GM12865 (cell line): ENCODE measurements at places on chromosomes 3 and 15.

GRCh38 chr15:38545179-38545578, 19.4 kb downstream of the RASGRP1 start:
- DNase-seq, result no peak

- no peak for DNase-seq
Measured at GRCh38 chr3:145754605-145755289, 406.2 kb downstream of the PLOD2 start.

DNA sequence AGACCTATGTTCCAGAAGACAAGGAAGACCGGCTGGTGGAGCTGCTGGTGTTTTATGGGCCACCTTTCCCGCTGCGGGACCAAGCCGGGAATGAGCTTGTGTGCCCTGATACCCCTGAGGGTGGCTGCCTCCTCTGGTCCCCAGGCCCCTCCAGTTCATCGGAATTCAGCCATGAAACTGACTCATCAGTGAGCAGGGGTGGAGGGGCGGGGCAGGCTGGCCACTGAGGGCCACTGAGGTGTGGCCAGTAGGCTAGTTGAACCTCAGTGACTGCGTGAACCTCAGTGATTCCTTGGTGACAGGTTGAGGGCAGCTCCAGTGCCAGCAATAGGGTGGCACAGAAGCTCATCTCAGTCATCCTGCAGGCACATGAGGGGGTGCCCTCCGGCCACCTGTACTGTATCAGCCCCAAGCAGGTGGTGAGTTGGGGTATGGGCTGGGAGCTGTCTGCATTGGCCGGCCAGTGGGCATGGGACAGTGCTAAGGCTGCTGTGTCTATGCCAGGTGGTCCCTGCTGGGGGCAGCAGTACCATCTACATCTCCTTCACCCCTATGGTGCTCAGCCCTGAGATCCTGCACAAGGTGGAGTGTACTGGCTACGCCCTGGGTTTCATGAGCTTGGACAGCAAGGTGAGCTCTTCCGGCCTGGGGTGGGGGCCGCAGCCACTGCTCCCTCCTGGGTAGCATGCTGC, 20.3 kb downstream of the ACAA1 start:
- no peak for DNase-seq

- DNase-seq, result peak; percentile 56
Measured at GRCh38 chr3:143977341-143978262, 6.0 kb downstream of the DIPK2A start.

GRCh38 chr3:120741320-120741719, 996 bp downstream of the RABL3 start:
- no peak for DNase-seq

- DNase-seq, result no peak
Measured at GRCh38 chr3:7172996-7173395, 312.1 kb downstream of the GRM7 start.

- no peak for DNase-seq
Measured at GRCh38 chr3:190307164-190307545, 15.1 kb downstream of the CLDN1 start.

DNA sequence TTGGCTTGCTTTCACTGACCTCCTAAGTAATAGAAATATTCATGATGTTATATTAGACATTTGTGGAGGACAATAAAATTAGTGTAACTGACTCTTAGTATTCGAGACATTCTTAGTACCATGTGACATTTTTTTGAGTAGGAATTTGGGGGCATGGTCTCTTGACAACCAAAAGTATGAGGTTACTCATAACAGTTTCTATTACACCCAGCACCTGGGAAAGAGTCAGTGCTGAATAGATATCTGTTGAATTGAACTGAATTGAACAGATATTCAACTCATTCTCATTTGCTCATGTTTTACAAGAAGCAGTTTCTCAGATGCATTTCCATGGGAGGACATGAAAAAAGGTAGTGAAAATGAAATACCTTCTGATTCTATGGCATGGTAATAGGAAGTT, 84.4 kb downstream of the CMSS1 start:
- DNase-seq, result no peak

DNA sequence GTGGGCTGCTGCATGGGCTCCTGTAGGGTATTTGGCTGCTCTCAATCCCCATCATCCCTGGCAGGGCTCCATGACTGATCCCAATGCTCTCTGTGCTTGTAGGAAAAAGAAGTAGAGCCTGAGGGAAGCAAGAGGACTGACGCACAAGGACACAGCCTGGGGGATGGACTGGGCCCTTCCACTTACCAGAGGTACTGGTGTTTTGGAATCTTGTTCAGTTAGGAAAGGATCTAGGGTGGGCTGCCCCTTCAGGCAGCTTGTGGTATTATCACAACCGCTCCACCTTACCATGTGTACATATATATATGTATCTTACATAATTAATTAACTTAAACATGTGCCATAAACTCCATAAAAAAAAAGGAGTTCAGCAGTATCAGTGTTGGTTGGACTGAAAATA, 1.3 kb downstream of the SLC28A2 start:
- peak; percentile 2 for DNase-seq

DNA sequence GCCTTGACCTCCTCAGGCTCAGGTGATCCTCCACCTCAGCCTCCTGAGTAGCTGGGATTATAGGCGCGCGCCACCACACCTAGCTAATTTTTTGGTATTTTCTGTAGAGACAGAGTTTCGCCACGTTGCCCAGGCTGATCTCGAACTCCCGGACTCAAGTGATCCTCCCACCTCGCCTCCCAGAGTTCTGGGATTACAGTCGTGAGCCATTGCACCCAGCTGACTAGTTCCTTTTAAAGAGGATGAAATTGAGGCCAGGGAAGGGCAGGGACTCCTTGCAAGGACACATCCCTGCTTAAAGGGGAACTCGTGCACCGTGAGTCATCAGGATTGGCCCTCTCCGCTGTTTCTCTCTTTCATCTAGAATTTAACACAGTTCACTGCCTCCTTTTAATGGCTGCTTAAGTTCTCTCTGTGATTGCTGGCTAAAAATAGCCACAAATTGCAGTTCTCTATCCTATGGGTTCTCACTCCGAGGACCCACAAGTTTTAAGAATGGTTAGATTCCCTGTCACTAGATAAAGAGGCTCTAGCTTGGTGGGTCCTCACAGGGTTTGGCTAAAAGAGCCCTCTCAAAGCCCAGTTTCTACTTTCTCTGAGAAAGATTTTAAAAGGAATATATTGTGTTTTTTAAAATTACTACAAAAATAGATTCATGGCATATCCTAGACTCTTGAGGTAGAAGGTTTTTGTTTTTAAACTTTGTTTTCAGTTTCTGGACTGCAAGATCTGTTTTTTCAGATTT, 1.4 kb downstream of the CRTAP start:
- peak; percentile 24 for DNase-seq

DNA sequence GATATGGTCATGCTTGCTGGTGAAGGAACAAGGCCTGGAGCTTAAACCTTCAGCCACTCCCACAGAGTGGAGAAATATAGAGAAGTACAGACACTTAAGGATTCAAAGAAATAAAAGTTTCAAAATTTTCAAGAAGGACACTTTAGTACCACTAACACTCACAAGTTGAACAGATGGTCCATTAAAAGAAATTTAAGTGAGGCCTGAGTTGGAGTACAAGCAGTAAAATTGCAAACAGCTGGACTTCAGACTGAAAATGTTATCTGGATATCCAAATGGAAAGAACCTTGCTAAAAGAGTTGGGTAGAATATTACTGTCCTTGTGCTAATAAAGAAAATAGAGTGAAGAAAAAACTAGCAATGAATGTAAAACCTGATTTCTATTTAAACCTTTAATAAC, 397.1 kb upstream of the KCNMB2 start:
- no peak for DNase-seq

DNA sequence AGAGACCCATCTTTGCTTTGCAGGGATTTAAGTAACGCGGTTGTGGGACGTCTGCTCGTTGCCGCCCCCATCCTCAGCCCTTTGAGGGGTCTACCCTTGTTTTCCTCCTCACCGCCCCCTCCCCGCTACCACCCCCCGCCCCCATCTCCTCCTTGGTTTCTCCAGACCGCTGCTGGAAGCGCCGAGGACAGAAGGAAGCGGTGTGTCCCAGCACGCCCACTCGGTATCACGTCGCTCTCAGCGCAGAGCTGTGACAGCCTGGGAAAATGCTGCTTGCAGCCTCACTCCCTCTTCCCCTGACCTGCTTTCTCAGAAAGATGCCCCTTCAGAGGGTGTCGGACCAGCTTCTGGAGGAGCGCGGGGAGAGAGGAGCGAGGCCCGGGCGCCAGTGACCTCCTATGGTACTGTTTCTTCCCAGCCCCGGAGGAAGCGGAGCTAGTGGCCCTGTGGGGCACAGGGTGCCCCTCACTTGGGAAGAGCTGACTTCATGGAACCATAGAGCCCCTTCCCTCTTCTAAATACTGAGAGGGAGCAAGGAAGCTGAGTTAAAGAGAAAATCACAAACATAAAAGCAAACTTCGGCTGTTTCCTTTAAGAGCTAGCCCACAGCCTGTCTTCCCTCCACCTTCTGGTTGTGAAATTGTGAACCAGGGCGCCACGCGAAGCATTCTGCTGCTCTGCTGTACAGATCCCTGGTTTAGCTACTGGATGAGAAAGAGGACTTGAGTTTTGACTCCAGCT, 698 bp downstream of the IL1RAP start:
- peak; percentile 27 for DNase-seq

GRCh38 chr15:29636921-29637320, 185.3 kb downstream of the TJP1 start:
- DNase-seq, result no peak

GRCh38 chr3:40278791-40279190, 30.7 kb upstream of the EIF1B start:
- no peak for DNase-seq

GRCh38 chr3:15478640-15478979, 42.9 kb downstream of the COLQ start:
- DNase-seq, result no peak

DNA sequence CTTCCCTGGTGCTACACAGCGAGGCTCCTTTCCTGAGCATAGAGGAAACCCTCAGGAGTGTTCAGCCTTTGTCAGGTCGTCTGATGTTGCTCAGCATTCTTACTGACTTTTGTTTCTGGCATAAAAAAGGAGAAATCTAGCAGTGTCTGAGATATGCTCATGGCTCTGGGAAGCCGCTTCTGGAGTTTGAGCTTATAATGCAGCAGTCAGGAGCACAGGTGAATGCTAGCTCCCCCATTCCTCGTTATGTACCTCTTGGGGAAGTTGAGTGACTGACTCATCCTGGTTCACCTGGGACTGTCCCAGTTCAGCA, 49.2 kb upstream of the MYZAP start:
- DNase-seq, result no peak

DNA sequence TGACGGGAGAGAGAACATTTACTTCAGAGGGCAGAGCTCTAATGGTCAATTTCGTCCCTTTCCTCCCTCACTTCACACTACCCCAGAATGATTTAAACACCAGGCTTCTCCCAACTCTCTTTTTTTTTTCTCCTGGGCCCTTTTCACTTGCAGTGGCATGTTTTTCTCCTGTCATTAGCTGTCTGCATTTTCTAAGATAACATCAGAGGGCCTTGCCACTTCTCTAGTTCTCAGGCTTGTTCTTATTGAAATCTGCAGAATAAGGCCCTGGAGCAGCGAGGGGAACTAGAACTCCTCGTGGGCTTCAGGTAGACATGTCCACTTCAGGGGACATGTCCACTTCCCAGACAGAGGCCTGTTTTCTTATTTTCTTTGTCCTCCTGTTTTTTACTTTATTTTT, 514.4 kb upstream of the TBL1XR1 start:
- no peak for DNase-seq

DNA sequence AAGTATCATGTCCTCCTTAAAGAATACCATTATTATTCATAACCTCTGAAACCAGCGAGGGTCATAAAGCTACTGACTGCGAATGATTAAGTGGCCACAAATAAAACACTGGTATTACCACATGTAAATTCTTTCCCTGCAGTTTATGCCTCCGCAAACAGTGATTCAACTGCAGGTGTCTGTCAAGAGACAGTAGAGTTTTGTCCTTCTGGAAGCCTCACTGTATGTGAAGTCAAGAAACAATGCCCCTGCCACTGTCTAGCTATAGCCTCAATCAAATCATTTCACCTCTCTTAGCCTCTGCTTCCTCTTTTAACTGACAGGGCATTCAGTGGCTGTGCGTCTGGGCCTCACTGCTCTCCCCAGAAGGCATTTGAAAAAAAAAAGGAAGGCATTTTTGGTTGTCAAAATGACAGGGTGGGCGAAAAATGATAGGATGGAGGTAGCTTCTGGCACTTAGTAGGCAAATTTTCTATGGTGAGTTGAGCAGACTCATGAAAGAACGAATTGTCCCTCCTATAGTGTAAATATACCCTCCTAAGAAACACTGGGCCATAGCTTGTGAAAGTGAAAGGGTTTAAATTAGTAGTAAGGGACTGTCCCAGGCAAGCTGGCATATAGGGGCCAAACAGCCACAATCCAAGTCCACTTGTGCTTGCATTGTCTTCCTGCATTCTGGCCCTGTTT, 66.7 kb downstream of the FILIP1L start:
- peak; percentile 82 for DNase-seq

- no peak for DNase-seq
Measured at GRCh38 chr3:106206613-106207012, 337.8 kb upstream of the CBLB start.

GRCh38 chr15:43876872-43877271, 50.1 kb downstream of the WDR76 start:
- no peak for DNase-seq

GRCh38 chr3:60779637-60780036, 471.6 kb downstream of the FHIT start:
- no peak for DNase-seq

GRCh38 chr3:58637509-58637908, 29.1 kb downstream of the FAM3D start:
- no peak for DNase-seq

DNA sequence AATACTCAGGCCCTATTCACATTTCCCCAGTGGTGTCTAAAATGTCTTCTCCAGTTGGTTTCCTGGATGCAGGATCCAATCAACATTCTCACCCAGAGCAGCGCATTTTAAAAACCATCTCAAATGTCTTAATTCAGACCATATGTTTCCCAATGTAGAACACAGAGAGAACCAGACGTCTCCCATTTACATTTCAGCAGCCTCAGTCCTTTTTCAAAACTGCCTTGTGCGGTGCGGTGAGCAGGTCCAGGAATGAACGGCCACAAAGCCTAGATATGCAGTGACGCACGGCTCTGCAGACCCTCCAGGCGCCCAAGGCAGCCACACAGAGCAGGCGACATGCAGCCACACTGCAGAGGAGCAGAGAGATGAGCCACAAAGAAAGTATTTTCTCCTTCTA, 66.1 kb upstream of the MEX3B start:
- DNase-seq, result no peak

- DNase-seq, result no peak
Measured at GRCh38 chr3:156246961-156247725, 126.8 kb downstream of the KCNAB1 start.

DNA sequence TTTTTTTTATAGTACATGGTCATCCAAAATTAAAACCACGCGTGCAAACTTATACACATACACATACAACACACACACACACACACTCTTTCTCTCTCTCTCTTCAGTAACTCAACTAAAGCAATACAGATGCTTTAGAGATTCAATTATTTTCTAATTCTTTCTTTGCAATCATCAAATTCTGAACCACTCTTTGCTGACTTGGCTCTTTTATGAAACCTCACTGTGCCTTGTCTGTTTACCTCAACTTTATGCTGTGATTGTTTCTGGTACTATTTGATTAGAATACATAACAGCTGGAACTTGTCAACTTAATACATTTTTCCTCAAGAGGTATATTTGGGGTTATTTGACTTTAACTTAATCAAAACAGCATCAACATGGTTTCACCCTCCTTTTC, 1309.7 kb downstream of the ROBO2 start:
- DNase-seq, result no peak
